Mucosa of gallbladder (tissue), 1 donor: ENCODE measurements at places on chromosomes 7 and 10. TPM values are rescaled to one million over a fixed set of nuclear protein-coding genes. Genes with fewer than 3 reads are reported as not detected.

GRCh38 chr10:3025026-3025683 is 42.2 kb upstream of the PFKP start:
- no peak for DNase-seq

PAX4 gene
- not detected for total RNA-seq

DNA sequence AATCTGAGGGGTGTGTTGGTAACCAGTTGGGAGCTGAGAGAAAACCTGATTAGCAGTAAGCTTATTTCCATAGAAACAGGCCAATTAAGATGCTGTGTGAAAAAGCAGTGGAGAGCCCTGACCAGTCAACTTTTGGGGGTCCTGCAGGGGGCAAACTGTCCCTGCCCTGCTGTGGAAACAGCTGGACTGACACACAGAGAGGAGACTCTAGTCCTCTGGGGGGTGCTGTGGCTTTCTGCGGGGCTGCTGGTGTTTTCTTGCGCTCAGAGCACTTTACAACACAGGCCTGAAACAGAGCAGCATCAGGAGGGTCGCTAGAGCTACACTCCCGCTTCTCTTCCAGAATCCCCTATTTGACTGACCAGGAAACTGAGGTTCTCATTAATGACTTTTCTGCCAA is 546.9 kb upstream of the GALNT17 start:
- DNase-seq, result no peak

- DNase-seq, result no peak
Measured at GRCh38 chr10:91214911-91215310, 5.6 kb upstream of the PCGF5 start.

EN2 gene
- total RNA-seq, result not detected

GRCh38 chr7:83001362-83002040 is 161.2 kb downstream of the PCLO start:
- no peak for DNase-seq

ANKRD2 gene
- 2.3 TPM for total RNA-seq

GRCh38 chr10:71394926-71395562 is 1.7 kb upstream of the CDH23 start:
- DNase-seq, result no peak

GRCh38 chr7:33118383-33118782 is 9.2 kb upstream of the RP9 start:
- no peak for DNase-seq

DNA sequence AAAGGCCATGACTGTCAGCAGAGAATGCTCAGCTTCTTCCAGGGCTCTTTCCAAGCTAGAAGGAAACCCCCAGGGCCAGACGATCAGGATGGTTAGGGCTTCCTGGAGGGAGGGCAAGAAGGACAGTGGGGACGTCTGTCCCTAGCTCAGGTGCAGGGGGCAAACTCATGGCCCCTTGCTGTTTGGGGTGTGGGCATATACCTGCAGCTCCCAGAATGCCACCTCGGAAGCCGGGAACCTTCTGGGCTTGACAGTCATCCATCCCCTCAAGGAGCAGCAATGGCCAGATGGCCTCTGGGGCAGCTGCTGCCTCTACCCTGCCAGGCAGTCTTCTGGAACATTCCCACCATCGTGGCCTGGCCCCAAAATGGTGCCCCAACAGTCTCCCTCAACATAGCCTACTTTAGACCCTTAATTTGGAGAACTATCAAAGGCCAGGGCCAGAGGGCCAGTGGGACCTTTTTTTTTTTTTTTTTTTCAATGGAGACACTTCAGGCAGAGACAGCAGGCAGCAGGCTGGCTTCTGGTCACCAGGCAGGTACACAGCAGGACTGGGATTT is 40.2 kb upstream of the ZMIZ1 start:
- DNase-seq, result no peak

UCMA gene
- not detected for total RNA-seq

DNA sequence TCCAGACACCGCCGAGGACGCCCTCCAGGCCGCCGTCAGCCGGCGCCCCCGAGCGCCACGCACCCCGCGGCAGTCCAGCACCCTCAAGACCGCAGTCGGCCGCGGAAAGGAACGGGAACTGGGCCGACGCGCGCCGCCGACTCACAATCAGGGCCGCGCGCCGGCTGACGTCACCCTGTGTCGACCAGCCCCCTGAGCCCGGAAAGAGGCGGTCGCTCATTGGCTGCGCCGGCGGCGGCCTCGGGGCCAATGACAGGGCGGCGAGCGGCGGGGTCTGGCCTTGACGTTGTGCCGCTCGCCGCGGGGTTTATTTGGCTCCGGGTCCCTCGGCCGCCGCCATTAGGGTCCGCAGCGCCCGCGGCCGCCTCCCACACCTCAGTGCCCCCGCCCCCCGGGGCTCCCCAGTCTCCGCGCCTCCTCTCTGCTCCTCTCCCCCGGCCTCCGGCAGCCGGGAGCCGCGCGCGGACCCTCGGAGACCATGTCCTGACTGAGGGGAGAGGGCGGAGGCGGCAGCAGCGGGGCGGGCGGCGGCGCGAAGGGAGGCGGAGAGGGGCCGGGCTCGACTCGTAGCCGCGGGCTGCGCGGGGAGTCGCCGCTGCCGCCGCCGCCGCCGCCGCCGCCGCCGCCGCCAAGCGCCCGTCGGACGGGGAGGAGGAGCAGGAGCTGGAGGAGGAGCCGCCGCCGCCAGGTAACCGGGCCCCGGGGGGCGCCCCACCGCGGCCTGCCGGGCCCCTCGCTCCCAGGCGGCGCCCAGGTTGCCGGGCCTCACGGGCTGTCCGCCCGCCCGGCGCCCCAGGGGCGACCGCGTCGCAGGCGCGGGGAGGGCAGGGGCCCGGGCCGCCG is 25.1 kb upstream of the ZRANB1 start:
- DNase-seq, result peak; percentile 98

PLXNA4 gene
- 5.8 TPM for total RNA-seq

- DNase-seq, result no peak
Measured at GRCh38 chr7:34075523-34076370, 170.4 kb downstream of the BMPER start.

FZD8 gene
- 9.4 TPM for total RNA-seq

MRLN gene
- total RNA-seq, result not detected

IL2RA gene
- 1.4 TPM for total RNA-seq

FAM25A gene
- total RNA-seq, result not detected

- no peak for DNase-seq
Measured at GRCh38 chr10:3805791-3806461, 20.9 kb upstream of the KLF6 start.

DNA sequence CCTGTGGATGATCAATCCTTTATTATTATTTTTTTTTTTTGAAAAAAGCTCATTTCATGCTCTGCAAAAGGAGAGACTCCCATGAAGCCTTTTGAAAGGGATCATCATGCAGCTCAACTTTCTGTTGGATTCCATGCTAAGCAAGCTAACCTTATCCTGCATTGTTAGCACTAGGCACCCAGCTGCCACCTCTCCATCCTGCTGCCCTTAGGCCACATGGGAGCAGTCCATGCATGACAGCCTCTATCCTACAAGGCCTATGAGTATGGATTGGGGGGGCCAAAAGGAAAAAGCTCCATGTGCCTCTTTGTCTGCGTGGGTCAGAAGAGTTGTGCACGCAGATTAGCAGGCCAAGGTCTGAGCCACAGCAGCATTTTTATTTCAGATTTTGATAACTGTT is 19.2 kb downstream of the SMNDC1 start:
- no peak for DNase-seq

- DNase-seq, result no peak
Measured at GRCh38 chr7:152600266-152600665, 75.7 kb downstream of the XRCC2 start.

DNA sequence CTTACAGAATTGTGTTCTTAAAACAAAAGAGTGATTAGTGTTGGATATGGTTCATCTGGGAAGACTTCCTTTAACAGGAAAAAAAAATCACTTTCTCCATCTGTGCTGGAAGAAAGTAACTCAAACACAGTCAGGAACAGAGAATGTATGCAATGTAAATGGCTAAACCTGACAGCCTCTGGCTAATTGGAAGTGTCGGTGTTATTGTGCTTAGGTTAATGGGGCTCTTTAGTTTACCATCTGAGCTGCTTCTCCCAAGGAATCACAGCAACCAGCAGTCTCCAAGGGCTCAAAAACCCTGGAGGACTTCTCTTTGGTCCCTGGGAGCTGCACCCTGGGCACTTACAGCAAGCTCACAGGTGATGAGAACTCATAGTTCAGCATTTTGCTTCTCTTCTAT is 724.5 kb downstream of the LRMDA start:
- no peak for DNase-seq

C10orf62 gene
- 1.0 TPM for total RNA-seq

DNA sequence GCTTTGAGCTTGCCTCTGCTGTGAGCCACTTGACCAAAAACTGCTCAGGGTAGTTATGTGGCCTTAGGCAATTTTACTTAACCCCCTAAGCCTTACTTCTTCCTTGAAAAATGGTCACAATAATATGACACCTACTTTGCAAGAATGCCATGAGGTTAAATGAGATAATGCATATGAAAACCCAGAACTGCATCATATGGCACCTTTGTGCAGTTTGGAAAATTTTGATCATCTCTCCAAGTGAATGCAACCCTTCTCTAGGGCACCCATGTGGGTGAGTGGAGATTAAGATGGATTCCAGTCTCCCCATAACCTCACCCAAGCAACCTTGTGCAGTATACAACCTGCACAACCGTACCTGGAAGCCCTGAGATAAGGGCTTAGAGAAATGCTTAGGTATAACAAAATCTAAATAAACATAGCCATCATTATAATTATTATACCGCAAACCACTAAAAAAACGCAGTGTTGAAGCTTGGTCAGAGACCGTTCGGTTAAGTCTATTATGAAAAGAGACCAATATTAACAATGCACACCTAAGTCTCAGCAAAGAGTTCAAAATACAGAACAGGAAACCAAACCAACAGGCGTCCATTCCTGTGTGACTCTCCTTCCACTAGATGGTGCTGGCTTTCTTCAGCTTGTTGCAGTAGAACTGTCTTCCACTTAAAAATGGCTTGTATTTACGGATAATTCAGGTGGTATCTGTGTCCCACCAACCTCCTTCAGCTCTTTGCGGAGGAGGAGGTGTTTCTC is 21.0 kb upstream of the ASB15 start:
- DNase-seq, result peak; percentile 34

DNA sequence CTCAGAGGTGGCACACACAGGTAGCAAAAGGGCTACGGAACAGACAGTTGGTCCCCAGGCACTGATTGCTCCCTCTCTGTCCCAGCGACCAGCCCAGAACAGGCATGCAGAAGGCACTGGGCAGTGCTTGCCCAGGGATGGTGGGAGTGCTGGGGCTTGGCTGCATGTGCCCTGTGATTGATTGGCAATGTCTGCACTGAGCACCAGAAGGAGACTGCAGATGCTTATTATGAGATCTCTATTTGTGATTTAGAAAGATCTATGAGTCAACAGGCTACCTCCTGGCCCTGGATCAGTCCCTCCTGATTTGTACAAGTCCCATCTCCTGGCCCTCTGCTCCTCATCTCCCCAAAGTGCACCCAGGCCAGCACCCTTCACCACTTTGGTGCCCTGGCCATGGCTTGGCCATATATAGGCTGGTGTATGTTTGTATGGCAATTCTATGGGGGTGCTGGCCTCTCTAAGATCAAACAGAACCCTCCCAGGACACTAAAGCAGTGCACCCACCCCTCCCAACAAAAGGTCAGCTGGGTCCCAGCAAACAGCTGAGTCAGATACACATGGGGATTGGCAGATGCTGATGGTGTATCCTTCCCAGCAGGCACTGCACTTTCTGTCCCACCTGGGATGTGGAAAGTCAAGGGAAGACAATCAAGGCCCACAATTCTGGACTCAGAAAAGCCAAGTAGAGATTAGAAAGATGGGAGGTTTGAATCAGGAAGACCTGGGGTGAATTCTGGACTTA is 30.9 kb downstream of the CAMK2B start:
- peak; percentile 7 for DNase-seq

SGCE gene
- 42.6 TPM for total RNA-seq

- no peak for DNase-seq
Measured at GRCh38 chr10:51574248-51575048, 124.9 kb downstream of the CSTF2T start.

SPRN gene
- total RNA-seq, result not detected

FAM24B gene
- total RNA-seq, result 4.9 TPM

- DNase-seq, result no peak
Measured at GRCh38 chr10:21502348-21502740, 23.1 kb downstream of the SKIDA1 start.

GRCh38 chr10:22693860-22694259 is 20.5 kb downstream of the PIP4K2A start:
- no peak for DNase-seq

- no peak for DNase-seq
Measured at GRCh38 chr10:7133278-7133677, 277.6 kb downstream of the SFMBT2 start.

DNA sequence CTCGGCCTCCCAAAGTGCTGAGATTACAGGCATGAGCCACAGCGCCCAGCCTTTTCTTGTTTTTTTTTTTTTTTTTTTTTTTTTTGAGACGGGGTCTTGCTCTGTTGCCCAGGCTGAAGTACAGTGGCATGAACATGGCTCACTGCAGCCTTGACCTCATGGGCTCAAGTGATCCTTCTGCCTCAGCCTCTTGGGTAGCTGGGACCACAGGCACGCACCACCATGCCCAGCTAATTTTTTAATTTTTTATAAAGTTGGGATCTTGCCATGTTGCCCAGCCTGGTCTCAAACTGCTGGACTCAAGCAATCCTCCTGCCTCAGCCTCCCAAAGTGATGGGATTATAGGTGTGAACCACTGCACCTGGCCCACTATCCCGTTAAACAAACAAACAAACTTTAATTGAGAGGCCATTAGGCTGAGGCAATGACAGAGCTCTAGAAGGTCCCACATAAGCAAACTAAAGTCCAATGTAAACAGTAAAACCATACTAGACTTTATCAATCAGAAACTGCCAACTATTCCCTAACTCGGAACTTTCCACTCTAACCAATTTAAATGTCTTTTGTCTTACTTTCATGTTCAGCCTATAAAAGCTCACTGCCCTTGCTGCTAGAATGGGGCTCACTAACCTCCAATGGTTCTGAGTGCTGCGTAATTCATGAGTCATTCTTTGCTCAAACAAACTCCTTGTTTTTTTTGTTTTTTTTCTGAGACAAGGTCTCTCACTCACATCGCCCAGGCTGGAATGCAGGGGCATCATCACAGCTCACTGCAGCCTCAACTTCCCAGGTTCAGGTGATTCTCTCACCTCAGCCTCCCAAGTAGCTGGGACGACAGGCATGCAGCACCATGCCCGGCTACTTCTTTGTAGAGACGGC is 1.9 kb downstream of the DHX32 start:
- no peak for DNase-seq

- DNase-seq, result peak; percentile 75
Measured at GRCh38 chr10:24360282-24361127, 151.6 kb downstream of the KIAA1217 start.

DNA sequence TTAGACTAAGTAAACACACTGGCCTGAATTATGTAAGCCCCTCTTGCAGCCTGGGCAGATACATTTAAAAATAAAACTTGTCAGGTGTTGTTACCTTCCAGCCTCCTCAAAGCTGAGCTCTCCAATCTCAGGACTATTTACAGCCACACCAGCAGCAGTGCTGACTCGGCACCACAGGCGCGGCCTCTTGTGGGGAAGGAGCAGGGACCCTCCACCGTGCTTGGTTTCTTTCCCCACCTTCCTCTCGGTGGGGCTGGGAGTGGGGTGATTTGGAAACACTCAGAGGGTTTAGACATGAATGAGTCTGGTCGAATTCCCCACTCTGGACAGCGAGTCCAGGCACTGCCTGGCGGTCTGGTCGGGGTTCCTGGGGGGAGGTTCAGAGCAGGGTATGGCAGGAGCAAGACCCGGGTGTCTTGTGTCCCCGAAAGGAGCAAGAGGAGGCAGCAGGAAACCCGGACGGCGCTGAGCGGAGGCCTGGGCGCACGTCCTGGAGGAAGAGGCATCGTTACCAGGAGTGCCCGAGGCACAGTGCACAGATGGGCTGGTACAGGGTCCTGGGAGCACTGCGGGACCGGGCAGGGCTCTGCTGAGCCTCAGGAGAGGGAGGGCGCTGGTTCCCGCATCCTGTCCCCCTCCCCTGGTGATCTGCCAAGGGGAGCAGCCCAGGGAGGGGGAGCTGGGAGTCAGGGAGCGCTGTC is 29.2 kb upstream of the CFAP46 start:
- DNase-seq, result no peak
